ENCODE measurements at places on chromosomes 3 and 15.

DNA sequence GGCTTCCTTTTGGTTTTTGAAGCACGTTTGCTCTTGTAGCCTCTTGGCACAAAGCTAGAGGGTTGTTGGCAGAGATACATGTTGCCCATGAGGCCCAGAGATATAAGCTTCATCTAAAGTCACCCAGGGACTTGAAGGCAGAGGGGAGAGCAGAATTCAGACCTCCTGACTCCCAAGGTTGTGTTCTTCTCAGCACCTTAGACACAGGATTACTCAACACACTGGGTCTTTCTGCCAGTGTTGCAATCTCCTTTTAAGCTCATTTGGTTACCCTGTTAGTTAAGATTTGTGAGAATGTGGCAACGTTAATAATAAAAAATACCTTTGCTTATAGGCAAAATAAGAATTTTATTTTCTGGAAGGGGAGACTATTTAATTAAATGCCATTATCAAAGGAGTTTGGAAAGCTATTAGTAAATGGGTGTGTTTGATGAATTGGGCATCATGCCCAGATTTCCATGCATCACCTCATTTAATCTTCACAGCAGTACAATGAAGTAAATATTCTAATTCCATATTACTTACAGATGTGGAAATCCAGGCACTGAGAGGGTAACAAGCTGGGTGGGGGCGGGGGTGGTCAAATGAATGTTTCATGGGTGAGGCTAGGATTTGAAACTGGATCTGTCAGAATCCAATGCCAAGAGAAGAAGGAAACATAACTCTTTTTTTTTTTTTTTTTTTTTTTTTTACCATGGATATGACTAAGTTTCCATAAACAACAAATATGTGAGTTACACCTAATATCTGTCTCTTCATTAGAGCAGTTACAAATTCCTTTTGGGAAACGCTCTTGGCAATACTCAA is 183.3 kb downstream of the NR1D2 start:
- DNase-seq = no peak

- no peak for DNase-seq
Observed at GRCh38 chr15:99474909-99475753, 90.7 kb upstream of the MEF2A start.

DNA sequence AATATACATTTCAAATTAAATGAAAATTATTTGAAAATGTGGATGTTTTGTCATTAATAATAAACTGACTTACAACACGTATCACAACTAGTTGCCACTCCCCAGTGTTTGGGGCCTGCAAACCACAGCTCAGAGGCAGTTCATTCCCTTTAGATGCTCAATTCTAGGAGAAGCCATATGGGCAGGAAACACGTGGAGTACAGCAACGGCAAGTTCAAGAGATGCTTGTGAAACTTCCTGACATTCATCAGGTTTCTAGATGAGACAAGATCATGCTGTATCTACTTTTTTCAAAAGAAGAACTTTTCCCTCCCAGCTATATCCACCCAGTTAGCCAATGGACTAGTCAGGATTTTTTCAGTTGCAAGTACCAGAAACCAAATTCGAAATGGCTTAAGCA is 17.6 kb upstream of the PLA2G4D start:
- DNase-seq = no peak

DNA sequence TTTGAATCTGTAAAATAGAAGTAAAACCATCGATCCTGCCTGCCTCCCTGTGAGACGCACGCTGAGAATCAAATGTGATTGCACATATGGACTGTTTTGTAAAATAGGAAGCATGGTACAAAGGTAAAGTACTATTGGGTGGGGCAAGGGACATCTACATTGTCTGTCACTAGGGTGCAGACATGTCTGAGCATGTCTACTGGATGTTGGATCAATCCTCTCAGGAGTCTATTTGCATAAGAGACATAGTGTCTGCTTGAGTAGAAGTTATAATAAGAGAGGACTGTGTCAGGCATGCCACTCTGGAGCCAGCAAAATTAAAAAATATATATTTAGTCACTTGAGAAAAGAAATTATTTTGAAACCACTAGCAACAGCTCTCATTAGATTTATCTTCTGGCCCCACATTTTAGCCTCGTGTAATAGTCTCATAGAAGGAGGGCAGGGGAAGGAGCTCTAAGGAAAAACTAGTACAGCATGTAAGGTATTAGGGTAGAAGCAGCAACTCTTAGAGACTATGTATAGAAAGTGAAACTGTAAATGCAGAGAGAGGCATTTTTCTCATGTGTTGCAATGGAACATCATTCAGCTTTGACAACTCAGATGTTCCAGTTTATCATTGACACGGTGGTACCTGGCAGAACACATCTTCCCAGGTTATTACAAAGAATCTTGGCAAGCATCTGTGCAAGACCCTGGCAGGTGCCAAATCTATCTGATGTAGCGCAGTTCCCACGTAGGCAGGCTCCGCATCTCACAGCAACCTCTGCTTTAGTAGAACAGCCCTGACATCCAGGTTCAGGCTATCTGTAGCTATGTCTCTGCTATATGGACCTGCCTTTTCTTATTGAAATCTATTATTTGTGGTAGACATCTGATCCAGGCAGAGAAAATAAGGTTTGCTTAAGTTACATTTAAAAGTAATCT is 85.2 kb upstream of the CHL1 start:
- DNase-seq = no peak

DNA sequence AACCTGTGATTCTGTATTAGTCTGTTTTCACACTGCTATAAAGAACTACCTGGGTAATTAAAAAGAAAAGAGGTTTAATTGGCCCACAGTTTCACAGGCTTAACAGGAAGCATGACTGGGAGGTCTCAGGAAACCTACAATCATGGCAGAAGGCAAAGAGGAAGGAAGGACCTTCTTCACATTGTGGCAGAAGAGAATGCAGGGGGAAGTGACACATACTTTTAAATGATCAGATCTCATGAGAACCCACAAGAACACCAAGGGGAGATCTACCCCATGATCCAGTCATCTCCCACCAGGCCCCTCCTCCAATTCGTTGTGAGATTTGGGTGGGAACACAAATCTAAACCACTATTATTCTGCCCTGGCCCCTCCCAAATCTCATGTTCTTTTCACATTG is 6.1 kb downstream of the ZKSCAN7 start:
- DNase-seq = no peak

DNA sequence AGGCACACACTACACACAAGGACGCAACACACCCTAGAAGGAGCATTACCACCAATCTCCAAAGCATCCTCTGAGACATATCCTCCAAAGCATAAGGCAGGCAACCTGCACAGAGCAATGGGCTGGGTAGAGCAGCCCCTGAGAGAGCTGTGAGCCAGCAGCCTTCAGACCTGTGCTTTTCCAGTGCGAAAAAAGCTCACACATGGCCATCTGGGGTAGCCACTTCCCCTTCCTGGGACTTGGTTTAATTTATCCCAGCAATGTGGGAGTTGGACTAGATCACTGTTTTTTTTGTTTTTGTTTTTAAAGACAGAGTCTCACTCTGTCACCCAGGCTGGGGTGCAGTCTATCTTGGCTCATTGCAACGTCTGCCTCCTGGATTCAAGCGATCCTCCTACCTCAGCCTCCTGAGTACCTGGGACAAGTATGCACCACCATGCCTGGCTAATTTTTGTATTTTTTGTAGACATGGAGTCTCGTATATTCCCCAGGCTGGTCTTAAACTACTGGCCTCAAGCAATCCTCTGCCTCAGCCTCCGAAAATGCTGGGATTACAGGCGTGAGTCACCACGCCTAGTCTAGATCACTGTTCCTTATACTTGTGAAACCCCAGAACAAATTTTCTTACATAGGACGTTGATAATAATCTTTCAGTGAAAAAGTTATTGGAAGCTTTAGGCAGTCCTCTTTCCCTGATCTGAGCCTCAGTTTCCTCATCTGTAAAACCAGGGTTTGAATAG is 18.9 kb downstream of the PTPN23 start:
- no peak for DNase-seq

DNA sequence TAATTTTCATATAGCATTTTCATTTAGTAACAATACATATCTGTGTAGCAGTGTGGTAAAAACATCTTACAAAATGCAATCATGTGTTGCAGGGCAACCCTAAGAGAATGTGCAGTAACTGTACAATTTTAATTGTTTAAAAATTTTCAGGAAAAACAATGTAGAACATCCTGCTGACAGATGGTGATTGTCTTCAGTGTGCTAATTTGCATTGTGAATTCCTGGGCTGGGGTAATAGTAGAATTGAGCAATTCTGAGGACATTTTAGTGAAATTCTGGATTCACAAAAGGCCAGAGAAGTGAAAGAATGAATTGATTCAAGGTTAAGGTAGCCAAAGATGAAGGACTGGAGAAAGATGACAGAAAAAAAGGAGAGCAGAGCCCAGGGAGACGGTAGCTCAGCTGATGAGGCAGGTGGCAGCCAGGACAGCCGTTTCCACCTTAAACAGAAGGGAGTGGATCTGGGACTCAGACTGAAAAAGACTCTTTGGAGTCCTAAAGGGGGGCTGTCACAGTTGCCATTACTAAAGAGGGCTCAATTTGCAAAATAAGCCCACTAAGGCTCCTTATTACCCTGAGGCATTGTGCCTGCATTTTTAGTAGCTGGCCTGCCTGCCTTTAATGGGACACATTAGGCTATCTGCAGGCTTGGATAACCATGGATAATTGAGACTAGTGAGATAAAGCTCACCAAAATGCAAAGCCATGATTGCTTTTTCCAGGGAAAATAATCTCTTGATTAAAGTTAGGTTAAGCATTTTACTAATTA is 8.6 kb downstream of the MAP3K13 start:
- no peak for DNase-seq

GRCh38 chr3:35969406-35969805 is 330.1 kb downstream of the ARPP21 start:
- no peak for DNase-seq

All from CD4-positive, alpha-beta T cell treated with Interferon gamma for 1 hour (primary cell).